Fibroblast of skin of left quadriceps (primary cell): ENCODE measurements at places on chromosomes 16 and 17.

- no peak for DNase-seq
Observed at GRCh38 chr16:46853713-46854443, 22.9 kb upstream of the C16orf87 start.

DNA sequence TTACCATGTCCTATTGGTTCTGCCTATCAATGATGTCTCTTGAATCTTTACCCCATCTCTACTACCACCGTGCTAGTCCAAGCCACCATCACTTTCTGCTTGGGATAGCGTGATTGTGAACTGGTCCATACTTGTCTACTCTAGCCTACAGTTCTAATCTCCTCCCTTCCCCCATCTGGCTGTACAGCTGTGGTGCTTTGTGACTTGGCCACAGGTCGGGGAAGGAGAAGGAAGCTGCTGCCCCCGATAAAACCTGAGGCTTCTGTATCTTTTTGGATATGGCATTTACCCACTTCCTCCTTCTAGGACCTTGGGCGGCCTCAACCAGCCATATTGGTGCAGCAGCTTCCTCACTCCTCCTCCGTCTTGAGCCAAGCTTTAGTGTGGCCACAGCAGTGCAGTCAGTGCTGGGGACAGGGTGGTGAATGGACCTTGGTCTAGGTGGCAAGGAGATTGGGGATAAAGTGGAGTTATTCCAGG is 314 bp upstream of the ITGA2B start:
- DNase-seq, result no peak

GRCh38 chr16:87180069-87180468 is 137.1 kb downstream of the C16orf95 start:
- no peak for DNase-seq

DNA sequence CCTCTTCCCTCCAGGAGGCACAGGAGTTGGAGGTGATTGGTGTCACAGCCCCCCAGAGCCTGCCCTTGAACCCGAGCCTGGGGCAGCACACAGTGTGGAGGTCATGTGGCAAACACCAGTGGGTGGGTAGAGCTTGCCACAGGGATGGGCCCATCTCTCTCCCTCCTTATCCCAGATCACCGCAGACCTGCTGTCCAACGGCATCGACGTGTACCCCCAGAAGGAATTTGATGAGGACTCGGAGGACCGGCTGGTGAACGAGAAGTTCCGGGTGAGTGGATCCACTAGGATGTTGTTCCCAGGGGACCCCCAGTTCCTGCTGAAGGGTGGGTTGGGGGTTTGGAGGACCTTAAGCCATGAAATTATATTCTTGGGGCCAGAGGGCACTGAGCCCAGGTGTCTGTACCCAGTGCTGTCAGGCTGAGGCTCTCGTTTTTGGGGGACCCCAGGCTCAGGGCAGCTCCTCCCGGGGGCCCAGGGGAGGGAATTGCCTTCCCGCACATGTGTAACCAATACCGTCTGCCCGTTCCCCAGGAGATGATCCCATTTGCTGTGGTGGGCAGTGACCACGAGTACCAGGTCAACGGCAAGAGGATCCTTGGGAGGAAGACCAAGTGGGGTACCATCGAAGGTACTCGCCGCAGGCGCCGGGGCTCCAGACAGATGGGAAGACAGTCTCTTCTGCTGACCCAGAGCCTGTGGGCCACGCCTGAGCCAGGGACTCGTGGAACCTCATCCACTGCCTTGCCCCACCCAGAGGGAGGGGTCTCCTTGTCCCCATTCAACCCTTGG is 351.9 kb downstream of the SEC14L1 start:
- DNase-seq, result no peak

DNA sequence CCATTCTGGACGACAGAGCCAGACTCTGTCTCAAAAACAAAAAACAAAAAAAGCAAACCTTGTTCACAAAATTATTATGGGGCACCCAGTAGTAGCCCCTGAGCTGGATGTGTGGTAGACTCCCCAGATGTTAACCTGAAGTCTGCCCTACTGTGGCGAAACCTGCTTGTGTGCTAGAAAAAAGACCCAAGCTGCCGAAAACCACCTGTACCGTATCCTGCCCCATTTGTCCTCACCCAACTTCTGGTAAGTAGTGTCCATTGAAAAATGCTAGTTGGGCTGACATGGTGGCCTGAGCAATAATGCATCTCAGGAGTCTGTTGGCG is 9.1 kb downstream of the RMI2 start:
- no peak for DNase-seq

- no peak for DNase-seq
Observed at GRCh38 chr17:75854881-75855309, 240 bp downstream of the WBP2 start.

GRCh38 chr17:69064476-69064875 is 3.7 kb upstream of the ABCA9 start:
- no peak for DNase-seq

DNA sequence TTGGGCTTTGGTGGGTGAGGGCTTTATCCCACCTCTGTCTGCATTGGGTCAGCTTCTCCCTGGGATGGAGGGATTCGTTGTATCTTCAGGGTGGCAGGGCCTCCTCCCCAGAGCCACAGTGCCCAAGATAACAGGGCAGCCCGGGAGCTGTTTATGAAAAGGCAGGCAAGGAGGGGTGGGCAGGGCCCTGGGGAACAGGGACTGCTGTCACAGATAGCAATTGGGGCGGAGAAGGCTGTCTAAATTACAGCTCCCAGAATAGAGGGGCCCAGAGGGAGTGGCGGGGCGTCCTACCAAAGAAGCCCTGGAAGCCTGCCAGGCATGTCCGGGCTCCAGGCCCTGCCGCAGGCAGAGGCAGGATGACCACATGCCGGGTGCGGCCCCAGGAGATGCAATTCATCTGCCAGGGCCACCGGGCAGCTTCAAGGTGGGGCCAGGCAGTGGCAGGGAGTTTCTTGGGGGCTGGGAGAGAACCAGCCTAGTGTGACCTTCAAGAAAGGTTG is 18.8 kb upstream of the PHOSPHO1 start:
- no peak for DNase-seq

DNA sequence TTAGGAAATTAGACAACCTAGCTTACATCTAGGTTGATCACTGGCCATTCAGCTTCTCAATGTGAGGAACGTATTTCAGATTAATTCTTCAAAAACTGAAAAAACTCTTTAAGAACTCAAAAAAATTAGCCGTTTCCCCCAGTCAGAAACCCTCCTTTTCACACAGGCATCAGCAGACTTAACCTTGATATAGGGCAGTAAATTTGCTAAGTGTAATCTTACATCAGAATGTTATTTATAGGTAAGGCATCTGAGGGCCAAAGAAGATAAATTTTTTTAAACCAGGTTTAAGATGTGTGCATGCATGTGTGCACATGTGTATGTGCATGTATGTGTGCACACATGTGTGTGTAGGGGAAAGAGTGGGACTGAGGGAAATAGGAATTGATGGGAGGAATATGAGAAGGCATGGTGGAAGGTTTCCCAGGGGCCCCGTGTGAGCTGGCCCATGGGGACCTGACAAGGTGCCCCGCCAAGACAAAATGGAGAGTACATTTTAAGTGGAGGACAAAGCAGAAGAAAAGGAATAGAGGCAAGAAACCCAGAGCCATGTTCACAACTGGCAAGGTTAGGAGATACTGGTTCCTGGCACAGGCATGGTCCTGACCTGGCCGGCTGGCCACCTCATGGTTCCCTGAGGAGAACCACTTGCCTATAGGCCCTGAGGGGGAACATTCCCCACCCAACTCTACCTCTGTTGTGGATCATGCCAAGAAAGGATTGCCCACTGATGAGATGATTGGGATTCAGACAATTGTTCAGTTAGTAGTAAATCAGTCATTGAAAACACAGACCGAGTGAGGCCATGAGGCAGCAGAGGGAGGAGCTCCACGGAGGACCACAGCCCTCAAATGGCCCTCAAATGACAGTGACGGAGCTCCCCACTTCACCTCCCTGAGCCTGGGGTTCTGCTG is 33.0 kb downstream of the TEX2 start:
- no peak for DNase-seq

DNA sequence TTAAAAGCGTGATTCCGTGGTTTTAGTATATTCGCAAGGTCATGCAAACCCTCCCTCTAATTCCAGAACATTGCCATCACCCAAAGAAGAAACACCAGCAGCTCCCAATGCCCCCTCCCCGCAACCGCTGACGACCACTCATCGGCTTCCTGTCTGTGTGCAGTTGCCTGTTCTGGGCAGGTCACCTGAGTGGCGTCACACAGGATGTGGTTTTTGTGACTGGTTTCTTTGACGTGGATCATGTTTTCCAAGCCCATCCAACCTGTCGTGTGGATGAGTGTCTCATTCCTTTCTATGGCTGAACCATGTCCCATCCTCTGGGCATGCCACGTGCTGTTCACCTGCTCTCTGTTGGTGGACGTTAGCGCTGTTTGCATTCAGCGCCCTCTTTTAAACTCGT is 8.2 kb upstream of the ATP2C2 start:
- no peak for DNase-seq

DNA sequence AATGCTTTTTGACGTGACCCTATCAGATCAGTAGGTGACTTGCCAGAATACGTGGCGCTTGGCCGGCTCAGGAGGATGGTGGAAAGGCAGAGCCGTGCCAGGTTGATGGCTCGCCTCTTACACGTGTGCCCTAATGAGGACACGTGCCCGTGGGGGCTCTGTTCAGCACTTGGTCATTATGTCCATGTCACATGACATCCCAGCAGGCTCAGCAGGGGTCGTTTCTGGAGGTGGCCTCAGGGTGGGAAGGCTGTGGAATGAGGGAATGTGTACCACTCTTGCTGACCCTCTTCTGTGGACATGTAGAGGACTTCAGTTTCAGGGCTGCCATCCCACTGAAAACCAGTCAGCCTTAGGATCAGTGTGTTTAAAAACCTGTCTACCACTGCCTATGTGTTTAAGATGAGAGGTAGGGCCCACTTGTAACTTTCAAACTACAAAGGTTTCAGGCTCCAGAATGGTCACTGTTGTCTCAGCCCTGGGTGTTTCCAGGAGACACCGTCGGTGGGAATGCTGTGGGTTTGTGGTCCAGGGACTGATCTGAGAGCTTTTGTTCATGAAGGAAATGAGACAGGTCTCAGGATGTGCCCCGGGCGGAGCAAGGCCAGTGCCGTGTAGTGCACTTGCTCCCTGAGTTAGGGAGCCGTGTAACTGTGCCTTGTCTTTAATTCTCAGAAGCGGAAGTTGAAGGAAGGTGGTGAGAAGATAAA is 12.1 kb downstream of the UBN1 start:
- no peak for DNase-seq
